ENCODE measurements at places on chromosomes 7 and 10.

DNA sequence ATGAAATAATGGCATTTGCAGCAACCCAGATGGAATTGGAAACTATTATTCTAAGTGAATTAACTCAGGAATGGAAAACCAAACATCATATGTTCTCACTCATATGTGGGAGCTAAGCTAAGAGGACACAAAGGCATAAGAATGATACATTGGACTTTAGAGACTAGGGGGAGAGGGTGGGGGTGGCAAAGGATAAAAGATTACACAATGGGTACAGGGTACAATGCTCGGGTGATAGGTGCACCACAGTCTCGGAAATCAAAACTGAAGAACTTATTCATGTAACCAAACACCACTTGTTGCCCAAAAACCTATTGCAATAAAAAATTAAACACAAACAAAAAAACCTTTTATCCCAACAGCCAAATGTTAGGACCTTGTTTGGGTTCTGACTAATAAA lies 17.8 kb downstream of the AGMO start:
- DNase-seq = no peak

DNA sequence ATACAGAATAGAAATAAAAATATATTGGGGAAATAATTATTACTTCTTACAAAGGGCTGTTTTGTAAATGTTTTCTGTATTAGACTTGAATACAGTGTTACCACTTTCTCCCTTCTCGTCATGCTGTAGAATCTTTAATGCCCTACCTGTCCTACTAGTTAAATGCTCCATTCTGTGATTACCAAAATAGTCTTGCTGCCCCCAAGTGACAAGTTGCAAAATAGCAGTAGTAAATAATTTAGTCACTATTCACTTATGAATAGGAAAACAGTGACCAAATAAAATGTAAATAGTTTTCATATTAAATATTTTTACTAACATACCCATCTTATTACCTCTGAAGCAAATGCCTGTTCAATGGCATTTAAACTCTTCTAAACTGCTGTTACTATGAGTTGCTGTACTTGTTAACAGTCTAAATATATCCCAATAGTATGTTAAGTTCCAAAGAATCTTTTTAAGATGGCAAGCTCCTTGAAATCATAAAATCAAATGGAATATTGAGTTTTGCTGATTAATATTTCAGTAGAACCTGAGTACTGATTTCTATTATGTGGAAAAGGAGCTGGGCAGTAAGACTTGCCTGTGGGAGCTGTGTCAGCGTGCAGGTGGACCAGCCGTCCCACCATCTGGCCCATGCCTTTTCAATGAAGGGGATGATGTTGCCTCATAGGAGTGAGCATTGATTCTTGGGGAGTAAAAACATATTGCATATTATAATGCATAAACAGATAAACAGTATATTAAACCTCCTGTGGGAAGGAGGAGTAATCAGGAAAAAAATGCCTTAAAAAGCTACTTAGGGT lies 18.1 kb upstream of the OIT3 start:
- DNase-seq = no peak

DNA sequence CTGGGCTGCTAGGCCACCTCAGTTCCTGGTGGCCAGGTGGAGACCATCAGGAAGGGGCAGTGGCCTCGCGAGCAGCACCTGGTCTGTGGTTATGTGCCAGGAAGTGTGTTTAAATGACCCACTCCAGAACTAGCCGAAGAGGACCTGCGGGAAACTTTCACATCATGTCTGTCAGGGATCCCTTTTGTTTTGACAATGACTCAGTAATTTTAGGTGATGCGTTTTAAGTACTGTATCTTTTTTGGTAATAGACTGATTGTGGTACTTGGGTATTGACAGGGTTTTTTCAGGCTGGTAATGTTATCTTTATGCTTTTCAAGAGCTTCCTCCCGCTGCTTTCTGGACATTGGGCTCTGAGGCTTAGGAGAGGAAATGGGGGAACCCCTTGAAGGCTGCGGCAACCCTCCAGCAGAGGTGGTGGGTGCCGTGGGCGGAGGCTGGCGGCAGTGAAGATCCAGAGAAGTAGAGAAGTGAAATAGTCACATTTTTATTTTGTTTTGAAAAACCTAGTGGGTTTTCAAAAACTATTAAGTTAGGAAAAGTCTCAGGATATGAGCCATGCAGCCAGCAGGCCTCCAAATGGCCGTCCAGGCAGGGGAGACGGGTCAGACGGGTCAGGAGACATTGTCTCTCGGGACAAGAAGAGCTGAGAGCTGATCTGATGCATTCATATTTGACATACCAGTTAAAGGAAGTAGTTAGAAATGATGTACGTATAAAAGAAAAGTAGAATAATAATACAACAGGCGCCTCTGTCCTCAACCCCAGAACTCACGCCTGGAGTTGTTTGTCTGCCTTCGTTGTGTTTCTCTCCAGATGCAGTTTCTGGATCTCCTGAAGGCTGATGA lies 27.7 kb downstream of the PPP2R2D start:
- DNase-seq = no peak

DNA sequence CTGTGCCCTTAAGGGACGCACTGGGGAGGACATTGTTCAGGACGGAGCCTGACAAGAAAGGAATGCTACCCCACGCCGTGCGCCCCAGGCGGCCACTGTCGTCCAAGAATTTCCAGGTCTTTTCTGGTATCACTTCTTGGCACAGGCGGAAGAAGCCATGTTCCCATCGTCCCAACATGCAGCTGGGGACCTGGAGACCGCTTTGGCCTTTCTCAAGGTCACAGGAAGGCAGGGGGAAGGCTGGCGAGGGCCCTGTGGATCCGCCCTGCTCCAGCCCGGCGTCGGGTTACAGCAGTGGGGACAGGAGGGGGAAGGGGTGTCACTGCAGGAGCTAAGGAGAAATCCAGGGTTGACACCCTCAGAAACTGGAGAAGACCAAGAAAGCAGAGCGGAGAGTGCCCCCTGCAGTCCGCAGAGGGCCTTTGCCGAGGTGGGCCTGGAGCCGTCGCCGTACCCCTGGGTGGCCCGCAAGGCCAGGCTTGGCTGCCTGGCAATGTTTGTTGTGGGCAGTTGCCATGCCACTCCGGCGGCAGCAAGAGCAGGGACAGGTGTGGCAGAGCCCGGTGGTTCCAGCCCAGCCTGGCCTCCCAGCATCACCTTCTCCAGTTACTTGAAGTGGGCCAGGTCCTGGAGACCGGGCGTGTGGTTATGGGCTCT lies 104.1 kb downstream of the LHPP start:
- no peak for DNase-seq

DNA sequence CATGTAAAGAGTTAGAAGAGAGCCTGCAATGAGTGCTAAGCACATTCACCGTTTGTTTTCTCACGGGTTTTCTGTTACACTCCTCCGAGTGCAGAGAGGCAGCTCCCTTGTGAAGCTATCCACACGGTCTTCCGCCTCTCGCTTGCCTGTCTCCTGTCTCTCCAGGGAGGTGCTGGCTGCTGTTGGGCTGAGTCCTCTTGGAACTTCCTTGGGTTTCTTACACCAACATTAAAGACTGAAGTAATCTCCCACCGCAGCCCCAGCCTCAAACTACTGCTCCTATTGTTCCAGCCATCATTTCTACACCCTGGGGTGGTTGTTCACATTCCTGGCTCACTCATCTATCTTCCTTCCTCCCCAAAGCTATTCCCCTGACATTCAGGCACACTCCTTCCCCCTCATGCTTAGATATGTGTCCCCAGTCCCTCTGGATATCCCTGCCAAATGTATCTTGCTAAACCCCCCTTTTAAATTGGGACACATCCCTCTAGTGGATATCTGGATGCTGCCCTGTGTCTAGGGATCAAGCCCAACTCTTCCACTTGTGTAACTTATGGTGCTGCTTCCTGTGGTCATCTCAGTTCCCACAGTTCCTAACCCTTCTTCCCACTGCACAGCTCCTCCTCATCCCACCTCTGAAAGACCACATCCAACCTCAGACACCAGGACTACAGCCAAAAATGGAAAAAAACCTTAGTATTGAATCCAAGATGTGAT lies 14.1 kb downstream of the ESYT2 start:
- DNase-seq = no peak

DNA sequence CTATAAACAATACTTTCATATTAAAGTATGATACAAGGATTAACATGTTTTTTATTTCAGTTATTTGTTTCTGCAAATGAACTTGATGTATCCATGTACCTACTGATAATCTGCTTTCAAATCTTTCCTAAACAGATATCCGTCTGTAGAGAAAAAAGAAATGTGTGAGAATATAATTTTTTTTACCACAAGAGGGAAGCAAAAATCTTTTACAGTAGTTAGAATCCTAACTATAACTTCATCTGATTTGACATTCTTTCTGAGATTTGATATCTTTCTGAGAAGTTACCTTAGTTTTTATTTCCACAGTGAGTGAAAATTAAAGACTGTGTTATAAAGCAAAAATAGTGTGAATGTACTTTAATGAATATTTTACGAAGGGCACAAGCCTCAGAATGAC lies 203.9 kb upstream of the PCLO start:
- DNase-seq = no peak

GRCh38 chr7:43847496-43847895 lies 21.8 kb downstream of the MRPS24 start:
- DNase-seq = no peak

- no peak for DNase-seq
Measured at GRCh38 chr10:71776481-71776925, 3.2 kb upstream of the VSIR start.

DNA sequence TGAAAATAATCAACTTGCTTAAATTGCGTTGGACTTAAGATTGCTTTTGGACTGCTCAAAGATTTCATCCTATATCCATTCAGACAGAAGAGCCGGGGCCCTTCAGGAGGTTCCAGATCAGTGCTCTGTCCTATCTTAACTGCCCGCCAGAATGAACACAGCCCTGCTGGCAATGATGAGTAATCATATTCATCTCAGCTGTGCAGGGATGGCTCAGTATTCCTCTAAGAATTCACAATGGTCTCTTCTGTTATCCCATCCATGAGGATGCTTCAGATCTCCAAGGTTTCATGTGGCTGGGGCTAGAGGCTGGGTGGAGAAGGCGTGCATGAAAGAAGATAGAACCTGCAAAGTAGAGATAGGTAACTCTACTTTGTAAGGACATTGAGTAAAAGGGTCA lies 80.0 kb upstream of the NPVF start:
- DNase-seq = no peak

- no peak for DNase-seq
Measured at GRCh38 chr10:72946963-72947362, 7.6 kb downstream of the PLA2G12B start.

GRCh38 chr7:128405471-128406313 lies 4.1 kb downstream of the IMPDH1 start:
- no peak for DNase-seq

GRCh38 chr7:85033263-85033662 lies 153.6 kb downstream of the SEMA3D start:
- no peak for DNase-seq

GRCh38 chr10:126734015-126734414 lies 63.5 kb upstream of the C10orf90 start:
- DNase-seq = no peak

GRCh38 chr7:2958416-2959102 lies 85.1 kb downstream of the CARD11 start:
- DNase-seq = no peak

DNA sequence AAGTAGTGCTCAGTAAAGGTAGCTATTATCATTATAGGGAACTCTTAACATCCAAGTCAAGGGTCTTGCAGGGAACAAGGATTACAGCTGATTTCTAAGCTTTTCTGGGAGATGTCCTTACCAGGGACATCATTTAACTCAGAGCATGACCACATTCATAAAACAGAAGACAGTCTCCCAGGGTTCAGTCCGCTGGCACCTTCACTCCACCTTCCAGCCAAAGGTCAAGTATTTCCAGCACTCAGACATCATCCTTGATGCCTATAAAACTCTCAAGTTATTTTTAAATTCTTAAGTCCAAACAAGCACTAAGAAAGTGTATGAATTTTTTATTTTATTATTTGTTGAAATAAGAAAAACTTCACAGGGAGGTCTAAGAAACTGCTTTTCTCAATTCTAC lies 119.7 kb upstream of the KMT2E start:
- no peak for DNase-seq

All from vagina (tissue), 2 donors.